Fibroblast of skin of scalp (primary cell): ENCODE measurements at places on chromosomes 5 and 9.

DNA sequence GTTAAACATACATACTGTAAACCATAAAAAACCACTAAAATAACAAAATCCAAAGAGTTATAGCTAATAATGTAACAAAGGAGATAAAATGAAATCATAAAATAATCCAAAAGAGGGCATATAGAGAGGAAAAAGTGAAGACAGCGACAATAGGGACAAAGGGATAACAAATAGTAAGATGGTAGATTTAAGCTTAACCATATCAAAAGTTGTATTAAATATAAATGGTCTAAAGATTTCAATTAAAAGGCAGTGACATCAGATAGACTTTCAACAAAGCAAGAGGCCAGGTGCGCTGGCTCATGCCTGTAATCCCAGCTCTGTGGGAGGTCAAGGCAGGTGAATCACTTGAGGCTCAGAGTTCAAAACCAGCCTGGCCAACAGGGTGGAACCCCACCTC, 54.7 kb upstream of the SREK1 start:
- no peak for DNase-seq

DNA sequence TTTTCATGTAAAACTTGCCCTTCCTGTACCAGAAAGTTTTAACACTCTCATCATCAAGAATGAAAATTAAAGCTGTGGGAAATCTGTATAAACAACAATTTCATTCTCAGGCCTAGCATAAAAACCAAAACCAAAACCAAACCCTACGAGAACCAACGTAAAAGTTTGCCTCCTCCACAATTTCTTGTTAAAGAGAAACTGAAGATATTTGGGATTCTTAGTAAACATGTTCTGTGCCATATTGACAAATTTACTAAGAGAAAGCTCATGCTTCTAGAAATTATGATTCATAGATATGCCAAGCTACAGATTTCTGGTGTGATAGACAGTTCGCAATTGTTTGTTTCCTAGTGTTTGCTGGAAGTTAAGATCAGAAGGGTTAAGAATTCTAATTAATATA, 801.0 kb upstream of the NUDT12 start:
- no peak for DNase-seq

DNA sequence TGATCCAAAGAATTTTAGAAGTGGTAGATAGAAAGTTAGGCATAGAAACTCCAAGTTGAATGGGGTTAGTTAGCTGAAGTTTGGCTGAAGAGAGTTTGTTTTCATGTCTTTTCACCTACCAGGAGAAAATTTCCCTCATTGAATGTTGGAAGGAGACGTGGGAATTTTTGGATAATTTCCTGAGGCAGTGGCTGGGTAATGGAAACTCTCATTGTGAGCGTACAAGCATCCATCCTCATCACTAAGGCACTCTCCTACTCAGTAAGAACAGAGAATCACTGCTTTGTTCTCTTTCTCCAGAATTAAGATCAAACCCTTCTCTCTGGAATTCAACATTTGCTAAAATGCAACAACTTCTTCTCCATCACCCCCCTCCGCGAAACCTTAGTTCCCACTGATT, 179.7 kb downstream of the PALM2AKAP2 start:
- DNase-seq: no peak

- DNase-seq: no peak
Measured at GRCh38 chr5:38473008-38473407, 83.4 kb downstream of the LIFR start.

DNA sequence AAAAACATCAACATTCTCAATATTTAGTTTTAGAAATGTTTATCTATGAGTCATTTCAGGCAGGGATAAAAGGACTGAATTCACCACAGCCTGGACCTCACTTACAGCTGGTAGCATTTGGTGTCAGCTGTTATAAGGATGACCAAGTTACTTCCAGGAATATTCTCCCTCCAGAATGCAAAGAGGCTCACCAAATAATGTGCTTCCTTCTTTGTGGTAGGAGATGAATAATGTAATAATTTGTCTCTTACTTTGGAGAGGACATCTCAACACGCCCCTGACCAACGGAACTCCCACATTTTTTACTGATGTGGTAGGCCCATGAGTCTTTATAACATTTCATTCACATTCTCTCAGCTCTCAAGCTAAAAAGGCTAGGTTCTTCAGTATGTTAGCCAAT, 825.9 kb upstream of the GRAMD2B start:
- DNase-seq: peak; percentile 63

- no peak for DNase-seq
Measured at GRCh38 chr9:95598236-95598635, 81.5 kb upstream of the PTCH1 start.

DNA sequence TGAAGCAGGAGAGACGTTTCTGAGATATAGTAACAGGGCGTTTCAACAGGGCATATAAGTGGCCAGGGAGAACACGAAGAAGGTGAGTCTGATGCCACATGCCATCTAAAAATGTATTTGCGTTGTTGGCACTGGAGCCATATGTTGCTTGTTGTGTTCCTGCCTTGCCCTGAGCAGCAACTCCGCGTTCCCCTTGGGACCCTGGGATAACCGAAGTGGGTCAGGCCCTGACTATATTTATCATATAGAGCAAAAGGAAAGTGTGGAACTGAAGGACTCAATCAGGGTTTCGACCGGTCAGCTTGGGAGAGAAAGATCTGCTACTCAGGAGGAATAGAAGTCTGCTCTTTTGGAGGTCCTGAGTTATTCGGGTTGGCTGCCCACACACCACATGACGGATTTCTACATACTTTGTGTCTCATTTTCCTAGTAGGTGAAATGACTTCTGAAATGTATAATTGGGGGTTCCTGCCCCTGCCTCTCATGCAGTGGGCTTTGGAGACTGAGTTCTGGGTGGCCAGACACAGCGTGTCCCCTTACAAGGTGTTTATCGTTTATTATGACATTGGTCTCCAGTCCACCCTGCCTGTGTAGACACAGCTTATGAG, 3.0 kb downstream of the STC2 start:
- no peak for DNase-seq
